ENCODE measurements at places on chromosomes 5 and 9.

DNA sequence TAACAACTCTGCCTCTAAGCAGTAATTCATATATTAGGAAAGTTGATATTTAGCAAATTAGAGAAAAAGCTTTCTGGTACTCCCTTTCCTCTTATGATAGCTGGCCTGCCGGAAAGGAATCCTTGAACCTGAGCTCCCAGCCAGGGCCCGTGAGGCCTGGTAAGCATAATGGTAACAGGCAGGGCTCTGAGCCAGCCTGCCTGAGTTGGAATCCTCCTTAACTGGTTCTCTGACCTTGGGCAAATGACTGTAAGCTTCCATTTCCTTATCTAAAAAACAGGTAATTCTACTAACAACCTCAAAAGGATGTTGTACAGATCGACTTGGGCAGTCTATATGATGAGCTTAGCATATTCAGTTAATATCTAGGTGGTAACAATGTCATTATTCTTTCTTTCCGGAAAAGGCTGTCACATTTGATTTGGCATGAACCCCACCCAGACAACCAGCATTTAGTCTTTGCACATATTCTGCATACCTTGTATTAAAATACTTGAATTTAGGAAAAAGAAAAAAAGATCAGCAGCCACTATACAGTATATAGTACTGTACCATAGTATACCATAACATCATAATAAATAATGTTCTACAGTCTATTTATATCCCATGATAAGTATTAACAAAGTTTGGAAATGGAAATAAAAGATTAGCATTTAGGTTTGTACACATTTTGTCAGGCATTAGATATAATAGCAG, 55.7 kb upstream of the MAP3K1 start:
- no peak for DNase-seq

DNA sequence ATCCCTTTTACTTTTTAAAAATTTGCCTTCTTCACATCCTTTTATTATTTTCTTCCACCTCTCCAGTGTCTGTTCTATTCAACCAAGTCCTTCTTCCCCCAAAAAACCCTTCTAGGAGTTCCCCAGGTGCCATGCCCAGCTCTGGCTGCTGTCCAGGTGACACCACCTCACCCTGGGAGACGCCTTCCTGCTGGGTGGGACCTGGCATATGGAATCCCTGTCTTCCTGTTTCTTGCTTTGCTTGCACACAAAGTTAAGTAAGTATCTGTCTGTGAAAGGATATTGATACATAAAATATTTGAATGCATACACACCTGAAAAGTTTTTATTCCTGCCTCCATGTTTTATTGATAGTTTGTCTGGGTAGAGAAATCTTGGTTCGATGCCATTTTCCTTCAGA, 23.1 kb upstream of the MED10 start:
- no peak for DNase-seq

GRCh38 chr5:13664377-13664776, 280.1 kb downstream of the DNAH5 start:
- no peak for DNase-seq

GRCh38 chr5:41772785-41773442, 97.3 kb downstream of the OXCT1 start:
- no peak for DNase-seq

DNA sequence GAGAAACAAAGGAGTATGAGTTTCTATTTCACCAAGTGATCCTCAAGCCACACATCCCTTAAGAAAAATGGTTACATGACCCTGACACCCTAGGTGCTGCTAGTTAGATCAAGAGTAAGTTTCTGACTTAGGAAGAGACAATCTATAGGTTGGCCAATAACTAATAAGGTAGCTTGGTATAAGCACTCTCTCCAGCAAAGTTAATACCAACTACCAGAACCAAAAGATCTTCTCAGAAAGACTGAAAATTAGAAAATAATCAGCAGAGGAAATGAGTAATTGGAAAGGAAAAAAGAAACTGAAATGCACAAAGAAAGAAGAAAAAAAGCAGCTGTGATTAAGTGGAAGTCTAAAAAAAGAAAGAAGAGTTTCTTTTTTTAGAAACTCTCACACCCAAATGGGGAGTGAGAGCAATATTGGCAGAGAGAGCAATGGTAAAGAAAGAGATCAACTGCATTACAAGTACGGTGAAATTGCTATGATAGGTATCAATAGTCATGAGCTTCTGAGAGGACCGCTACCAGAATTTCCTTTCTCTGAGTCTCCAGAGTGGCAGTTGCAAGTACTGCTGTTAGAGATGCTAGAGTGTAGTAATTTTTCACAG, 195.5 kb downstream of the TMEM167A start:
- DNase-seq: peak; percentile 13

DNA sequence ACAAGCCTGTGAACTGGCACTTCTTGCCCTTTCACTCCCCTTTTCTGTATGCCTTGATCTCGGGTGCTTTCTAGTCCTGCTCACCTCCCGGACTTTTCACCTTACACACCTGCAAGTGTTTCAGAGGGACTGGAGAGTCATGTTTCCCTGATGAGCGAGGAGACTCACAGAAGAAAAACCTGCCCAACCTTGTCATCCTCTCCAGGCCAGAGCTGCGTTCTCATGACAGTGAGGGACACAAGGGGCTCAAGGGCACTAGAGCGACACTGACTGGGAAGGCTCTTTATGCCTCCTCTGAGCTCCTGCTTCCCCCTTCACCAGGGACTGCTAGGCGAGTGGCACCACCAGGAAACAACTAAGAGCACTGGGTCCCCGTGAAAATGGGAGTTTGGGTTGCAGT, 376.9 kb upstream of the RPS23 start:
- DNase-seq: no peak

- DNase-seq: no peak
These were observed 211.4 kb downstream of the HCN1 start for GRCh38 chr5:45484781-45485180.

DNA sequence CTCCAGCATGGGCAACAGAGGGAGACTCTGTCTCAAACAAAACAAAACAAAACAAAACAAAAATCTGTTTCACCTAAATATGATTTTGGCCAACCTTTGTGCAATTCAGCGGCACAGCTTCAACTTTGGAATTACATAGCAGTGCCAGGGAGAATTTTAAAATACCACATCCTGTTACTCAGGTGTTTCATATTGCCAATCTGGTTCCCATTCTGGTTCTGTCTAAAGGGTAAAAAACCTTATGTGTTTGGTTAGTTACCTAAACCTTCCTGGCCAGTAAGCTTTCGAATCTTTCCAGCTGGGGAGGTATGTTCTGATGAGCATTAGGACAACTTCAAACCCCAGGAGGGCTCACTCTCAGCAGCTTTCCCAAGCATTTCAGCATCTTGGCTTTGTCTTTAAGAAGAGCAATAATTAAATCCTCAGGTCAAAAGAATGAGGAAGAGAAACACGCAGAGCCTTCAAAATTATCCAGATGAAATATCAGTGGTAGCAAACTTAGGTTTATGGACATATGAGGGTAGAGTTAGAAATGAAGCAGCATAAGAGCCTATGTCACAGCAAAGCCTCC, 2.7 kb downstream of the DAB2 start:
- DNase-seq: no peak

DNA sequence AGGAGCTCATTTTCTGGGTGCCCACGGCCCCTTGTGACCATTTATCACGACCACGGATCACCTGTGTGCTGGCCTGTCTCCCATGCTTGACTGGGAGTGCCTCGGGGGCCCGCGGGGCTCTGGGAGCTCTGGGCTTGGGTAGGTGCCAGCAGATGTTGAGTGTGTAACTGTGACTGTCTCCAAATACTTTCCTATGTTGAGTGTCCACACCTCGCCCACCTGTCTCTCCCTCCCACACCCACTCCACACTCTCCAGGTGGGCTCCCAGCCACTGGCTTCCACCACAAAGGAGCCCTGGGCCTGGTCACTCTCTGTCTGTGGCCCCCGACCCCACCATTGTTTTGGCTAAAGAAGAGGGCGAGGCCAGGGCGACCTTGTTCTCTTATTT, 196.4 kb downstream of the CDK5RAP2 start:
- DNase-seq: no peak

DNA sequence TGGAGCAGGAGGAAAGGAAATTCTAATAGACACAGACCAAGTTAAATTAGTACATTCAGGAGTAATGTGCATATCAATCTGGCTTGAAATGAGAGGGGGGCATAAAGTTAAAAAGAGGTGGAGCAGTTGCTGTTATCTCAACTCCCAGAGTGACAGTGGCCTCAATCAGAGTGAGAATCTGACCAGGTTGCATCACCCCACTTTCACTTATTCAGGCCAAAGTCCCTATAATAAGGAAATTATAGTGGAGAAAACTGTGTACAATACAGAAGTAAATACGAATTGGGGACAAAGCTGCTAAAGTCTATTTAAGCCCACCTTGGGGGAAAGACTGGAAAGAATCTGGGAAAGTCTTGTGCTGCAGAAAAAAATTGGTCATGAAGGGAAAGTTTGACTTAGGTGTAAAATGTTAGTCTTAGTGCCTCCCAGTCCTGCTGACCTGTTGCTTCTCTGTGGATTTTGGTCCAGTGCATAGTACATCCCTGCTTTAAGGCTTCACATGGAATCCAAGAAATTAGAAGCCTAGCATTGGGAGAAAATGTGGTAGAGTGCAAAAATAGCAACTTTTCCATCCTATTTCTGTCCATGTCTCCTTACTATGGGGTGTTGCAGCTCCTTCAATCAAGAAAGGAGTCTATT, 27.9 kb downstream of the MROH2B start:
- DNase-seq: no peak

GRCh38 chr5:98927989-98928872, 576 bp downstream of the CHD1 start:
- DNase-seq: no peak

DNA sequence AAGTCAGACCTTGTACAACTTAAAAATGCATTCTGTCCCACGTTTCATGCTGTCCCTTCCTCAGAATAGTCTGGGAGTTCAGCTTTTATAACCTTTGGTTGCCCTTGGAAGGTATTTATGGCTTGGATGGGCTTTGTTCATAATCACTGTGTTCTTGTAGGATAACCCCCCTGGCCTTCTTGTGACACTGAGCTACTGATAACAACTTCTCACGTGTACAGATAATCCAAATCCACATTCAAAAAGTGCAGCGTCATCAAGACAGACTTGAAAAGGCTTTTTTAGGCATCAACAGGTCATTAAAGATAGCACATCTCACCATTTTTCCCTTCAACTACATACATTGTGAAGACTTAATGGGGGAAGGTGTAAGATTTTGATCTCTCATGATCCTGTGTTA, 42.0 kb downstream of the SLC1A3 start:
- no peak for DNase-seq

GRCh38 chr5:53942724-53943123, 367.6 kb downstream of the ARL15 start:
- DNase-seq: no peak

- DNase-seq: no peak
These were observed 189.3 kb upstream of the CTNND2 start for GRCh38 chr5:12093586-12093985.

- DNase-seq: no peak
These were observed 290.1 kb upstream of the MPDZ start for GRCh38 chr9:13569602-13570067.

GRCh38 chr9:115747731-115748130, 405.9 kb upstream of the PAPPA start:
- no peak for DNase-seq

GRCh38 chr9:71515626-71516025, 252.7 kb downstream of the CEMIP2 start:
- DNase-seq: no peak

- no peak for DNase-seq
These were observed 11.6 kb upstream of the PRR16 start for GRCh38 chr5:120452471-120452870.

GRCh38 chr9:29332789-29333188, 1759.5 kb upstream of the C9orf72 start:
- no peak for DNase-seq

DNA sequence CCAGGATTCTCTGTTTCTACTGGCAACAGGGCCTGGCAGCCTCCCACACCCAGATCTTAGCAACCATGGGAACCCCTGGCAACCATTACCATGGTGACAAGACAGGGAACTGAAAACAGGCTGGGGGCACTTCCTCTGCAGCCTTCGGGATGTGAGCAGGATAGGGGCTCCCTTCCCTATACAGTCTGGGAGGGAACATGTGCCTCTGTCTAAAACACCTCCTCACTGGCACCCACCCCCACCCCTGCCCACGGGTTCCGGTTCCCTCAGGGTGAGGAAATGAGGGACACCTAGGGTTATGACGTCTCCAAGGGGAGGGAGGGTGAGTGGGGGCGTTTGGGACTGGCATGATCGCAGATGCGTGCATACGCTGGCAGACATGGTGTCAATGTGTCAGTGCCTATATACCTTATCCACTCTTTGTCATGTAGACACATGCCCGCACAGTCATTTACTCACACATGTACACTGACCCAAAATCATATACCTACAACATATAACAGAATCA, 3.0 kb upstream of the DNAJB5 start:
- no peak for DNase-seq

- no peak for DNase-seq
These were observed 36.7 kb downstream of the ARHGAP26 start for GRCh38 chr5:142806841-142807267.

GRCh38 chr9:71025728-71026127, 95.7 kb downstream of the TRPM3 start:
- no peak for DNase-seq

- no peak for DNase-seq
These were observed 461.9 kb upstream of the COX7C start for GRCh38 chr5:86155796-86156195.

DNA sequence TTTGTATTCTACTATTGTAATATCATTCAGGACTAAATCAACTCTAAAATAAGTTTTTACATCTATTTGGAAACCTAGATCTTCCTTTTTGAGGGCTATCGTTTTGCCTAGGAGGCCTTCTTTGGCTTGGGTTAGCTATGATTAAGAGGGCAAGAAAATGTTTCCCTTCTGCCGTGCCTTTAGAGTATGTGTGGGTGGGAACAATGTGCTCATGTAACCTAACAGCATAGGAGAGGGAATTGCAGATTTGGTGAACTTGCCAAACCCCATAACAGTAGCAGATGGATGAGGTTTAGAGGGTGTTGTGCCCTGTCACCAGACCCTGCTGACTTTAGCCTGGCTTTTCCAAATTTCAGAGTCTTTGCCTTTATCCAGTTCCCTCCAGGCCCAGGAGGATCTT, 339.0 kb downstream of the ADGRV1 start:
- no peak for DNase-seq

Measured in GM12878 (cell line).